ENCODE measurements at places on chromosomes 13 and 19.

DNA sequence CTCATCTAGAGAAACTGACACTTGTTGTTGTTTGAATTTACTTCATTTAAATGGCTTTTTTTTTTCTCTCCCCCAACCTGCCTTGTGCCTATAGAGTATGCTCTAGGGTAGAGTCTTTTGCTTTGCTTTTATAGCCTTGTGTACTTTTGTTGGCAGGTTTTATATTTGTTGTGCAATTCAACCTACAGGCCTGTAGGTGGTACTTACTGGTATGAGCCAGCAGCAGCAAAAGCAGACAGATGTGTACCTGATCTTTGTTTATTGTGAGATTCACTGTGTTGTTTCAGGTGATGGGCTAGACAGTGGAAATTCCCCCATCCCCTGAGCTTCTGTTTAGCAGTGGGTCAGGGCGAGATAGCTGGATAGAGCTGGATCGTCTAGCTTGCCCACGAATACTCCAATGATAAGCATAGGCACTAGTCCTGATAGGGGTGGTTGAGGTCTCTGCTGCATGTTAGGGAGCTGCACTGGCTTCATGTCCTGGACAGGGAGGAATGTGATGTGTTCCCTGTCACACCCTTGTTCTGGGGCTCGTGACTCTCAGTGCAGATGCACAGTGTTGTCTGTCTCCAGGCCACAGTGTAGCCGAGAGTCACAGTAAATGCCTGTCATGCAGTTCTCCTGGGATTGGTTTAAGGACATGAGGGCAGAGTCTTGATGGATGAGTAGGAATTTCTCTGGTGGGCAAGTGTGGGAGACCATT is 21.3 kb downstream of the DNAJC3 start:
- no peak for DNase-seq

DNA sequence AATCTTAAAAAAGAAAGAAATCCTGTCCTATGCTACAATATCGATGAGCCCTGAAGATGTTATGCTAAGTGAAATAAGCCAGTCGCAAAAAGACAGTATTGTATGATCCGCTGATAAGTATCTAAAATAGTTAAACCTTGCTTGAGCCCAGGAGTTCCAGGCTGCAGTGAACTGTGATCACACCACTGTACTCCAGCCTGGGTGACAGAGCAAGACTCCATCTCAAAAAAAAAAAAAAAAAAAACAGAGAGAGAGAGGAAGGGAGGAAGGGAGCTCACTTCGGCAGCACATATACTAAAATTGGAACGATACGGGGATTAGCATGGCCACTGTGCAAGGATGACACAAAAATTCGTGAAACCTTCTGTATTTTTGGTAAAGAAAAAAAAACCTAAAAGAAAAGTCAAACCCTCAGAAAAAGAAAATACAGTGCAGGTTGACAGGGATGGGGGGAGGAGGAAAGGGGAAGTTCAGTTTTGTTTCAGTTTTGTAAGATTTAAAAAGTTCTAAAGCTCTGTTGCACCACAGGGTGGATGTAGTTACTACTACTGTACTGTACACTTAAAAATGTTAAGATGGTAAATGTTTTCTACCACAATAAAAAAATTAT is 8.4 kb downstream of the CLASRP start:
- DNase-seq = no peak

DNA sequence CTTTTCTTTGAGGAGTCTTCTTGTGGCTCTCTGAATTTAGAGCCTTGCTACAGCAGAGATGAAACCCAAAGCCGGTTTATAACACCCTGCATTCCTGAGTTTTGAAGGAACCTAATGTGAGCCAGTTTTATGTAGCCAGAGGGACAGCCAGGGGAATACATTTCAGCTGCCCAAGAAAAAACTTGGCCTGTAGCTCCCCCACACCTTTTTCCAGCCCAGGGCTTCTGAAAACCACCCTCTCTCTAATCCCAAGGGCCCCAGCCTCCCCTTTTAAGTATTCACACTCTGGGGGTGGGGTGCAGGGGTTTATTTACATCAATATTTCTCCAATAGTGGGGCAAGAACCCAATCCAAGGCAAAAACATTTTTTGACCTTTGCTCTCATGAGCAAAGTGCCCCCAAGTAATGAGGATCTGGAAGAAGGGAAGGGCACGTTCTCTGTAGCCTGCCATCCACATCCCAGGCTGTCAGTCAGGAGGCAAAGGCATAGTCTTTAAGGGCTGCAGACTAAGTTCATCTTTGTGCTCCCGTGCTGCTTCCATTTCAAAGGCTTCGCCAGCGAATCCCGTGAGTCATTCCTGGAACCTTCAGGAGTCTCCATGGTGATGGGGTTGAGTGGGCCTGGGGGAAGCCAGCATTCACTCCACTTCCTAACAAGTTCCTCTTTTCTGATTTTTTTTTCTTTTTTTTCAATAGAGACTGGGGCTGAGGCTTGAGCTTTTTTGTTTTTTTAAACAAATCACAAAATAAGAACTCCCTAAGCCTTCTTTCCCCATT is 33.2 kb upstream of the MEDAG start:
- no peak for DNase-seq

DNA sequence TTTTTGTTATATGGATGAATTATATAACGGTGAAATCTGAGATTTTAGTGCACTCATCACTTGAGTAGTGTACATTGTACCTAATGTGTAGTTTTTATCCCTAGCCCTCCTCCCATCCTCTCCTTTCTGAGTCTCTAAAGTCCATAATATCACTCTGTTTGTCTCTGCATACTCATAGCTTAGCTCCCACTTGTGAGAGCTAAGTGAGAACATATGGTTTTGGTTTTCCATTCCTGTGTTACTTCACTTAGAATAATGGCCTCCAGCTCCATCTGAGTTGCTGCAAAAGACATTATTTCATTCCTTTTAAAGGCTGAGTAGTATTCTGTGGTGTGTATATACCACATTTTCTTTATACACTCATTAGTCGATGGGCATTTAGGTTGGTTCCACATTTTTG is 94.0 kb downstream of the SLC10A2 start:
- DNase-seq = no peak

- DNase-seq = no peak
Observed at GRCh38 chr19:10284065-10284959, 2.4 kb upstream of the ICAM4 start.

DNA sequence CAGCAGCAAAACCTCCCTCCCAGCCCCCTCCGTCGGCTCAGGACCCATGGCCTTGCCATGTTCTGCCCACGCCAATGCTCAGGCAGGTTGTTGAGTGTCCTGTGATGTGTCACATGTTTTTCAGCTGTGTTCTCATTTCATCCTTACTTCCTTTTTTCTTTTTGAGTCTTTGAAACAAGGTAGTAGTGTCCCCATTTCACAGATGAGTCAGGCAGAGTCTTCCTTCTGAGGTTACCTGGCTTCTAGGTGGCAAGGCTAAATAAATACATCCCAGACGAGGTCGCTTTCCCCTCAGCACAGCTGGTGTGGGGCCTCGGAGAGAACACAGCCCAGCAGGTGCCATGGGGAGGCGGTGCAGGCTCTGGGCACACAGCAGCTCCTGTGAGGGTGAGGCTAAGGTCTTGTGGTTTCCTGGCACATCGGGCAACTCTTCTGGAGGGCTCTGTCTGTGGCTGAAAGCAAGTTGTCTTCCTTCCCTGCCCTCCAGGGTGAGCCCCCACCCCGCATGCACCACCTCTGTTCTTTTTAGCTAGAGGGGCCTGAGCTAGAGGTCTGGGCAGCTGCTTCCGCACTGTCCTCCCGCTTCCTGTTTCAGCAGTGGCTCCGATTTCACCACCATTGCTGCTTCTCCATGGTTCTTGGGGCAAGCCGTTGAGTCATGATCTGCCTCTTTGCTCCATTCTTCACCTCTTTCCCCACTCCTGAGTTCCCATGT is 15.1 kb downstream of the PRAM1 start:
- DNase-seq = peak; percentile 22

DNA sequence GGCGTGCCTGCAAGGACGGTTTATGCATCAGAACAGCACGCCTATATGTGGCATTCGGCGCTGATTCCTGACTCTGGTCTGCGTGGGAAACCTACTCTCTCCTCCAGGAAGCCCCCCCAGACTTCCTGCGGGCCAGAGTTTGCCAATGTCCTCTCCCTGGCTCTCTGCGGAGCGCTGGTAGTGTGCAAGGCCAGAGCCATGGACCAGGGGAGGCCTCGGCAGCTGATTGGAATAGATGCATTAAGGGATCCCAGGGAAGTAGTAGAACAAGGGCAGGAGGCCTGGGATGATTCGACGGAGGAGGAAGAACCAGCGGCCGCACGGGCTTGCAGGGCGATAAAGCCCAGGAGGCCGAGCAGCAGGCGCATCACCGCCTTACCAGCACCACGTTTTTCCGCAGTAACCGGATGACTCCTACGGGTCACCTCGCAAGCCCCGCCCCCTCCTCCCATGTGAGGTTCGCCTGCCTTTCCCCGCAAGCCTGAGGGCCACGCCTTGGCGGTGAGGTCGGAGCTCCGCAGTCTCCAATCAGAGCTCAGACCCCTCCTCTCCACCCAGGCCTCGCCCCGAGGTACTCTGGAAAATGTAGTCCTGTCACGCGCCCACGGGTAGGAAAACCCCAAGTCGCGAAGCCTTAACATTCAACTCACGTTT is 5.0 kb downstream of the CLEC11A start:
- DNase-seq = peak; percentile 41
